ENCODE measurements at places on chromosomes 13 and 19.

DNA sequence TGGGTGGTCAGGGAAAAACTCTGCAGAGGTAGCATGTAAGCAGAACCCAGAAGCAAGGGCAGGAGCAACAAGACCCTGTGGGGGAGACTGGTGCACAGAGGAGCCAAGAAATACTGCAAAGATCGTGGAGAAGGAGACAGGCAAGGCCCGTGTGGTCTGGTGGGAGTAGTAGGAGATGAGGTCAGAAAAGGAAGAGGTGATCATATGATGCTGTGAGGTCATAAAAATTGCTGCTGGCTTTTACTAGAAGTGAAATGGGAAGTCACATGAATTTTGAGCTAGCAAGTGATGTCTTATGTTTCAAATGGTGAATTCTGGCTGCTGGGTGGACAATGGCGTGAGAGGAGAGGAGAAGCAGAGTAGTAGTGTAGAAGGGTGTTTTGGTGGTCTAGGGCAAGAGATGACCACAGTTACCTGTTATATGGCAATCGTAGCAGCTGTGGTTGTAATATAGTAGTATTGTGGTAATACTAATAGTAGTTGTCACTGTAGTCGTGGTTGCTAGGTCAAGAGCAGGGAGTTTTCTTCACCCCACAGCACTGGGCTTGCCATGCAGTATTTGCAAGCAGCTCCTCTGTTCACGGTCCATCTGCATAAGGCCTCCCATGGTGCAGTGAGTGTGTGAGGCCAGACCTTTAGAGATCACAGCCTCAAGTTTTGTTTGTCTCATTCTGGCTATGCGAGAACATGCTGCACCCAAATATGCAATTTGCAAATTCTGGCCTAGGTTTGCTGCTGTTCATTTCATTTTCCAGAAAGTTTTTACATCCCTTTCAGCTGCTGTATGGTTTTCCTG lies 205.0 kb downstream of the TSHZ3 start:
- DNase-seq, result no peak

- DNase-seq, result no peak
These were observed 24.7 kb downstream of the MAP2K2 start for GRCh38 chr19:4099041-4099764.

GRCh38 chr19:13428352-13428751 lies 77.9 kb downstream of the CACNA1A start:
- DNase-seq, result no peak

DNA sequence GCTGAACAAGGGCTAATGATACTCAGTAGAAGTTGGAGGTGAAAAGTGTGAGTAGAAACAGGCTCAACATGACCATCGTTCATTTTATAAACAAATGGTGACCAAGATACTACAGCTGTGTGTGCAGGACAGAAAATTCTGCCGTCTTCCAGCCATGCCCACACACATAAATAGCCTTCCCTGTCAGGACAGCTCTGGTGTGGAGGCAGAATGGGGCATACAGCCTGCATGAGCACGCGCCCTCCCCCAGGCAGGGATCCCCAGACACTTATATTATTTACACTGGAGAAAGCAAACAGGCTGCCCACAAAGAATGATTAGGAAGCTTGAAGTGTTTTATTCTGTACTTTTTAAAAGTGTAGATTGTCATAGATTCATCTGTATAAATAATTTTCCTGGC lies 20.4 kb downstream of the GJA3 start:
- DNase-seq, result no peak

DNA sequence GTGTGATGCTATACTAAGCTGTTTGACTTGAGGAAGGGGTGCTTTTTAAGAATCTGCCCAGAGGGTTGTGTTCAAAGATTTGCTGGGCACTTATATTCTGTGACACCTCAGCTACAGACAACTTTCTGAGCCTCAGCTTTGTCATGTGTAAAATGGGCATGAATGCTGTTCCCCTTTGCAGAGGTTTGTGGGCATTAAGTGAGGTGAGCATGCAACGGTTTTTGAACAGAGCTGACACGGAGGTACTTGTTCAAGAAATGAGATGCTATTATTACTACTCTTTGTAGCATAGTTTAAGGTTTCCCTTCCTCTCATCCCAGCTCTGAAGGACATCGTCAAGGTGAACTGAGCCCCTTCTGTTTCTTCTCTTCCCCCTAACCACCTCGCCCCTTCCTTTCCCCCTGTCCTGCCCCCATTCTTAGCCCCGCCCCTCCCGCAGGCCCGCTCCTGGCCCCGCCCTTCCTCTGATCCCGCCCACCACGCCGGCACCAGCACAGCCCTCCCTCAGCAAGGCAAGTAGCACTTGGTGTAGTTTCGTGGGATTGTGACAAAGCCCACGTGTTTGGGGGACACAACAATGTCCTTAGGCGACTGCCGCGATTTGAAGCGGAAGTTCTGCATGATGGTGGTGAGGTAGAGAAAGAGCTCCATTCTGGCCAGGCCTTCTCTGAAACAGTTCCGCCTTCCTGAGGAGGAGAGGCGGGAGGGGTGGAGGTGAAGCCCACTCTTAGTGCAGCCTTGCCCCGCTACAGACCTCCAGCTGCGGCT lies 26.1 kb upstream of the CYP2A7 start:
- peak; percentile 36 for DNase-seq

- DNase-seq, result peak; percentile 50
These were observed 7.1 kb upstream of the PNMA8A start for GRCh38 chr19:46478356-46478986.

GRCh38 chr19:5691822-5692722 lies 2.0 kb downstream of the RPL36 start:
- DNase-seq, result no peak

- no peak for DNase-seq
These were observed 9.1 kb upstream of the ERVK3-1 start for GRCh38 chr19:58296104-58296503.

DNA sequence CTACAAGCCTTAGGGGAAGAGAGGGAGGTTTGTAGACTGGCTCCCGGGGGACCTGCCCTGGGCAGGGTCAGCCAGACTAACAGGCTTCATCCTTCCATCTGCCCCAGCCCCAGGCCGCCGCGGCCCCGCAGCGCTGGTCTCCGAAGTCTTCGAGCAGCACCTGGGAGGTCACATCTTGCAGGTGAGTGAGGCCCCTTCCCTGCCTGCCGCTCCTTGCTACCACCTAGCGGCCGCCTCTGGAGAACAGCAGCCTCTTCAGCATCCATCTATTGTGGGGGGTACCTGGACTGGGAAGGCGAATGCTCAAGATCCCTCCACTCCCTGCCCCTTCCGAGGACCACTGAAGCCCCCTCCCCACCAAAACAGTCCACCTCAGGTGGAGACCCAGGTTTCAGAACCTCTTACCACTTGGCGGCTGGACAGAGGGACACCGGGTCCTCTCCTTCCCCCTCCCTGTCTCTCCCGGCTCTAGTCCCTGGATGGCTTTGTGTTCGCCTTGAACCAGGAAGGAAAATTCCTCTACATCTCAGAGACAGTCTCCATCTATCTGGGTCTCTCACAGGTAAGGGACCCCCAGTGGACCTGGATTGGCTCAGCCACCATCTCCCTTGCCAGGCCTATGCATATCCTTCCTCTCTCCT lies 12.7 kb downstream of the NPAS1 start:
- DNase-seq, result peak; percentile 42
